ENCODE measurements at places on chromosomes 3 and 15.

- no peak for DNase-seq
Measured at GRCh38 chr3:18424213-18424728, 868 bp downstream of the SATB1 start.

DNA sequence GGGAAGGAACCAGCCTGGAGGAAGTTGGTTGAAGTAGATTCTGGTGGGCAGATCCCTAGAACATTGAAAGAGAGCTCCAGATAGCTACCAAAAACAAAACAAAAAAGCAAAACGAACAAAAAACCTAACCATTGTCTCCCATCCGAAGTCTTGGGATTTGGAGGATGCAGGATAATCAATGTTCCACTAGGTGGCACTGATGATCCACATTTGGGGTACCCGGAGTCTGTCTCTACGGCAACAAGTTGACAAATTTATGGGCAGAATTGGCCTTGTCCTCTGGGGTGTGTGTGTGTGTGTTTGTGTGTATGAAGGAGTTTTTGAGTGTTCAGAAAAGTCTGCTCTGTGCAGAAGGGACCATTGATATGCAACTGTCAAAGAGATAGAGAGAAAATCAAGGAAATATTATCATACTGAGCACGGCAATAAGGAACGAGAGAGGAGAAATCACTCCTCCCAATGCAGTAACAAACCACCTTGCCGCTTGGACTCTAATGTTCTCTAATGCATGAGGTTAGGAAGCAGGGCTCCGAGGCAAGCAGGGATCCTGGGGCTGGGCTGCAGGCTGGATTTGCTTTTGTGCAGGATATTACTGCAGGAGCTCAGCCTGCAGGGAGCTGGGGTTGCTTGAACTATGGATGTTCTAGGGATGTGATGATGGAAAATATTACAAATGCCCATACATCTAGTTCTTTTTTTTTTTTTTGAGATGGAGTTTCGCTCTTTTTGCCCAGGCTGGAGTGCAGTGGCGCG lies 59.8 kb upstream of the KLHL25 start:
- peak; percentile 56 for DNase-seq

GRCh38 chr3:44833394-44833793 lies 28.3 kb upstream of the TMEM42 start:
- no peak for DNase-seq

- no peak for DNase-seq
Measured at GRCh38 chr3:151276687-151277042, 1.7 kb downstream of the P2RY14 start.

DNA sequence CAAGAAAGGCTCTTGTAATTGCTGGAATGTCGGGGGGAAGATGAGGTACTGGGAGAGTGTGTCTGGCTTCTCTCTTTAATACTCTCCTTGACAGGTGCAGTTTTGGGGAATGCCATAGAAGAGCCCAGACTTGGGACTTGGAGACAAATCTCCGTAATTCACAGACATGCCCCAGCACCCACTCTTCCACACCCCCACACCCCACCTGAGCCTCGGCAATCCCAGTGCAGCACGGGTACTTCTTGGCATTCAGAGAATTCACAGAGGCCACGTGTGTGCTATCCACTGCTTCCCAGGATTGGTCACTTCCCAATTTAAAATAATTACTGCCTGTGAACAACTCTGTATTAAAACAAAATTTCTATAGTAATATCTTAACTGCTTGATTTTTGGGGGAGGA lies 43.9 kb downstream of the TRIM71 start:
- no peak for DNase-seq

DNA sequence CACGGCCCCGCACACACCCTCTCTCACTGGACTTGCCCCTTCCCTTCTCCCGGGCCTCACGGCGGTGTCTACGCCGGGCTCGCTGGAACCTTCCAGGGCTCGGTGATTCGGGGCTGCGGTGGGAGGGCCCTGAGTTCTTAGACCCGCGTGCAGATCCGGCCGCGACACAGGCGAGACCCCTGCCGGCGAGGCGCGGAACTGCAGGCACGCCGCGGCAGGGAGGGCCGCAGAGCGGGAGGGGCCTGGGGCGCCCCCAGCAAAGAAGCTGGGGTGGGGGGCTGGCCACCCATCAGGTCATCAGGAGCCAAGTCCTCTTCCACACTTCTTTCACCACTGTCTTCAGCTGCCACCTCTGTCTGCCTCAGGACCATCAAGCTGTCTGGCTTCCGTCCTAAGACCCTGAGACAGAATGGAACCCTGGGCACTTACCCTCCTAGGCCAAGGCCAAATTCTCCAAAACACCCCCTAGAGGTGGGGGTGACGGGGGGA lies 164.5 kb downstream of the XXYLT1 start:
- DNase-seq = peak; percentile 47

DNA sequence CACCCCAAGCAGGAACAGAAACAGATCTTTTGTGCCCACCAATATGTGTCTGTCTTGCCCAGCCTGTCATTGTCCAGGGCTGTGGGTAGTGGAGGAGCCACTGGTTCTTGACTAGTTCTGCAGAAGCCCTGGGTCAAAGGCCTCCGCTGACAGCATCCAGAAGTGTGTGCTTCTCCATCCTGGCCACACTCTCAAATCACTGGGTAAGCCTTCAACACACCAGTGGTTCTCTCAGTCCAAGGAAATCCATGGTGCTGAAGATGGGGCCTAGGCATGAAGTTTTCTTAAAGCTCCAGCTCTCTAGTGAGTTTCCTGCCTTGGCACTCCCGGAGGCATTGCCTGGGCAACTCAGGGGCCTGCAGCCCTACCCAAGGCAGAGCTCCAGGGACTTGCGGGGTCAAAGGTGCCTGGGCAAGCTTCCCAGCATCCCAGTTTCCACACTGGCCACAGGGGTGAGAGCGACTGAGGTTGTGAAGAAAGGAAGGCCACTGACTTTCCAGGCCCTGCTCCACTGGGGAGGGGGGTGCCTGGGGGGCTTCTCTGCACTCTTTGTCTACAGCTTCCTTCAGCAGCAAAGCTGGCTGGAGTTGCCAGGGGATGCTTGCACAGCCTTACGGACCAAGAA lies 37.9 kb upstream of the RPL32 start:
- DNase-seq = no peak

DNA sequence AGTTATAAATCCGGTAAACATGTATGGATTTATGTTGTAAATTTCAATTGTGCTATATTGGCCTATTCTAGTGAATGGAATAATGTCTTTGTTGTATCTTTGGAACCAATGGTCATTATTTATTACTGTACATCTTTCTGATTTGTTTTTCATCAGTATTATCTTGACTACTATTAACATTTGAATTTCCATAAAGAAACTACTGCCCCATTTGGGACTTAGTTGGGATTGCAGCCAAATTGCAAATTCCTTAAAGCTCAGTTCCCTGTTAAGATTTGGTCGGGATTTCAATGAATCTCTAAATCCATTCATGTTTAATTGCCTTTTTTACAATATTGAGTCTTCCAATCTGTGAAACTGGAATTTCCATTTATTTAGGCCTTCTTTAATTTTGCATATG lies 822.4 kb upstream of the CADM2 start:
- peak; percentile 2 for DNase-seq

GRCh38 chr3:194671511-194671899 lies 486 bp downstream of the LSG1 start:
- peak; percentile 63 for DNase-seq

DNA sequence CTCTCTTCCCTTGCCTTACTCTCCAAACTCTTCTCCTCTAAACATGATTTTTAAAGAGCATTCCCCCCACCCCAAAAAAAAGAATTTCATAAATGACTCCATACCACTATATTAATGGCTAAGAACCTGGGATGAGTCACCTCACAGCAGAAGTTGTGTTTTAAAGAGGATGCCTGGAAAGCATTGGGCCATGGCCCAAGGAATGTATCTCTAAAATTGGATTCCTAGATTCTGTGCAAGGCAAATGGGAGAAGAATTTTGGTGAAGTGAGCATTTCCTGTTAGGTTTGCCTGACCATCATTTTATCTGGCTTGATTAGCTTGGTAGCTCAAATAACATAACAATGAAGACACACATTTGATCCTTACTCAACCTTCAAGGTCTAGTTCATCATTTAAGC lies 251.4 kb downstream of the NR1D2 start:
- no peak for DNase-seq

DNA sequence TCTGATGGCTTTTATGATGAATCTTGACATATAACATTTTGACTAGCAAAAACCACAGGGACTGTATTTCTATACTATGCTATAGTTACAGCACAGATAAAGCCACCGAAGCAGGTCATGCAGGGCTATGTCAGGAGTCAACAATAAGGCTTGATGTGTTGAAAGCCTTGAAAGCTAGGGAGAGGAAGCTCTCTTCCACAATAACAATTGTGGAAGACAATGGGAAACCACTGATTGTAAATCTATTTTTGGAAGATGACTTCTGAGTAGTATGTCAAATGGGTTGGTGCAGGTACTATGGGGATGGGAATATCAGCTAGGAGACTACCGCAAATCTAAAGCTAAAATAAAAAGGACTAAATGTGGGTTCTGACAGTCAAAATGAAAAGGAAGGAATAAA lies 4.0 kb upstream of the AQR start:
- DNase-seq = no peak

DNA sequence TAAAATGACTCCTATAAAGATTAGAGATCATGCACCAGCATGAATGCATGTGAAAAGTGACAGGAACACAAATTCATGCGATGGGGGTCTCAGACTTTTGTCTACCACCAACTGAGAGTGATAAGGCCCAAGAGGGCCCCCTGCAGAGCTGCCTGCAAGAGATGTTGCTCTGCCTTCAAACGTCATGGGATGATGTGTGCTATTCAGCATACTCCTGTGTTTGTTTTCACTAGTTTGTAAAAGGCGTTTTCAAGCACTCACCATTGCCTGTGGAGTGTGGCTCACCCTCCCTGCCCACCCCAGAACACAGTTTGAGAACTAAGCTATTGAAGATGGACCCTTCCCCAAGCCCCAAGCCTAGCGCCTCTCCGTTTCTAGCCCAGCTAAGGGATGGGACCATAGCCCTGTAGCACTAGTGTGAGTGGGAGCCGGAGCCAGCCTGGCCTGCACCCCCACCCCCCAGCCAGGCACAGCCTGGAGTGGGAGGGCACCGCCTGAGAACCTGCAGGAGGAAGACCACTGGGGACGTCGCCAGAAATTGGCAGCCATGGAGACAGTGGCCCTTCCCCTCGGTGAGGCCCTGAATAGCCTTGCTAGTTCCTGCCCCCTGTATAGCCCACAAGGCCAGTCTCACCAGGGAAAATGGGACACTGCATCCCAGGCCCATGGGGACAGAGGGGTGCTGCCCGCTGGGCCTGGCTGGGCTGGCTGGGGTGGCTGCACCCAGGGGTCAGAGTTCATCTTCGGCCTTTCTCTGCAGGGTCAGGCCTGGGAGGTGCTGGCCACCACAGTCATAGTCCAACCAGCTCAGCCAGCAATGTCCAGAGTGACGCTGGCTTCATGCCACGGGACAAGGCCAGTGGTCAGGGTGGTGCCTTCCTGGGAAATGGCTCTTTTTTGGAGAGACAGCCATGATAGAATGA lies 22.6 kb upstream of the KLF13 start:
- no peak for DNase-seq

DNA sequence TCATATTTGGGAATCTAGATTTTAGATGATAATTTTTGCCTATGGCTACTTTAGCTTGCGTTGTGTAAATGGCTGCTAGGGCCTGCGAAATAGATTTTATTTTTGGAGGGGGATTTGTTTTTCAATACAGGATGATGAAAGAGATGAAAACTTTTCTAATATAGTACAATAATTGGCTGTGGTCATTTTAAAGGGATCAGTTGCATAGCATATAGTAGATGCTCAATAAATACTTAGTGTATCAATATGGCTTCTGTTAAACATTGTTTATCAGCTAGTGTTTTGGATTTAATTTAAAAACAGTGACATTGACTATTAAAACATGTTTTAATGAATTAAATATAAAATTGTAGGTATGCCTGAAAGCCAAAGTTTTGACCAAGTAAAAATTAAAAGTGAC lies 6.9 kb upstream of the CHD2 start:
- DNase-seq = no peak

GRCh38 chr15:96324192-96324895 lies 6.2 kb upstream of the NR2F2 start:
- DNase-seq = no peak

DNA sequence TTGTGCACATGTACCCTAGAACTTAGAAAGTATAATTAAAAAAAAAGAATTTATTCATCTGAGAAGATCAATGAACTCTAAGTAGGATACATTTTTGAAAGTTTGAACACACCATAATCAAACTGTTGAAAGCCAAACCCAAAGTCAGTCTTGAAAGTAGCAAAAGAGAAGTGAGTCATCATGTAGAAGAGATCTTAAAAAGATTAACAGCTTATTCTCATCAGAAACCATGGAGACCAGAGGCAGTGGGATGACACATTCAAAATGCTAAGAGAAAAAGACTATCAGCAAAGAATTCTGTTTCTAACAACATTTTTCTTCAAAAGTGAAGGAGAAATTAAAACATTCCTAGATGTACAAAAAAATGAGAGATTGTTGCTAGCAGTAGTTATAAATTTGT lies 60.7 kb downstream of the TIMP4 start:
- DNase-seq = peak; percentile 6

DNA sequence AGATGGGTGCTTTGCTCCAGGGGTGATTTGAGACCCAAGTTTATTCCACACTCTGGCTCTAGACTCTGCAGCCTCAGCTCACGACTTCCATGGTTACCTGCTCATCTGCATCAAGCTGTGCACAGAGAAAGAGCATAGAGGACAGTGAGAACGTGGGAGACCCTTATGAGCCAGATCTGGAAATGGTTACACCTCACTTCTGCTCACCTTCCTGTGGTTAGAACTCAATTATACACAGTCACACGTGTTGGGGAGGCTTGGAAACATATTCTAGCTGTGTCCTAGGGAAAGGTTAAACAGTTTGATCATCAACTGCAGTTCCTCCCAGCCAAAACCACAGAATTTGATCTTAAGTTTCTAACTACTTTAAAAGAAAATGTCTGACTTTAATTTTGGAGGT lies 1.8 kb downstream of the FETUB start:
- no peak for DNase-seq

DNA sequence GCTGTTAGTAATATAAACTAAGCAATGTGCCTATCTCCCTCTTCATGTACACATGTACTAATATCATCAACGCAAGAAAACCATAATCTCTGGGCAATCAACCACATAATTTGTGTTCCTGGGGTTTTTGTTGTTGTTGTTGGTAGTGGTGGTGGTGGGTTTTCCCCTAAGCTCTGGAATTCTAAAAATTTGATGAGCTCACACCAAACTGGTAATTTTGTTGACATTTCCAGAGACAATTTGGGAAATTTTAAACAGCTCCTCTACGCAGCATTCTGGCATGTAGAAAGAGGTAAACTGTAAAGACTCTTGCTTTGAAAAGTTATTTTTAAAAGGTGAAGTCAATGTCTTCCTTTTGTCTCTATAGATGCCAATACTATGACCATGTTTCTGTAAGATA lies 126.7 kb downstream of the IGSF11 start:
- no peak for DNase-seq

- DNase-seq = no peak
Measured at GRCh38 chr15:100703032-100703578, 100.7 kb downstream of the ASB7 start.

DNA sequence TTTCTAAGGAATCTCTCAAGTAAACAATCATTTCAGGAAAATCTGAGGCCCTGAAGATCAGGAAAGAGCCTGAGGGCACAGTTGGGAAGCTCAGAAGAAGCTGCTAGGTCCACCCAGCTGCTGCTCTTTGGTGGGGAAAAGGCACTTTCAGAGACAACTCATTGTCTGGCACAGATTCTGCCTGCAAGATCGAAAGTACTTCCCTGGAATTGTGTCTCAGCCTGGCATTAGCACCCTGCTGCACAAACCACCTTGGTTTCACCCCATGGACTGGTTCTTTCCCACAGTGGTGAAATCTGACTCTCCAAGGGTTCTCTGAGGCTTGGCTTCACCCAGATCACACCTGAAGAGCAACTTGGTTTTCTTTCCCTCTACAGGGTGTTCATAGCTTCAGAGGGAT lies 18.7 kb downstream of the THRB start:
- no peak for DNase-seq
